Activated CD8-positive, alpha-beta memory T cell treated with anti-CD3 and anti-CD28 coated beads, Interleukin-2, amount 50 U/mL, for 48 hours (primary cell): ENCODE measurements at places on chromosomes 12 and 14.

- DNase-seq = no peak
These were observed 15.3 kb upstream of the PTGER2 start for GRCh38 chr14:52298795-52299194.

DNA sequence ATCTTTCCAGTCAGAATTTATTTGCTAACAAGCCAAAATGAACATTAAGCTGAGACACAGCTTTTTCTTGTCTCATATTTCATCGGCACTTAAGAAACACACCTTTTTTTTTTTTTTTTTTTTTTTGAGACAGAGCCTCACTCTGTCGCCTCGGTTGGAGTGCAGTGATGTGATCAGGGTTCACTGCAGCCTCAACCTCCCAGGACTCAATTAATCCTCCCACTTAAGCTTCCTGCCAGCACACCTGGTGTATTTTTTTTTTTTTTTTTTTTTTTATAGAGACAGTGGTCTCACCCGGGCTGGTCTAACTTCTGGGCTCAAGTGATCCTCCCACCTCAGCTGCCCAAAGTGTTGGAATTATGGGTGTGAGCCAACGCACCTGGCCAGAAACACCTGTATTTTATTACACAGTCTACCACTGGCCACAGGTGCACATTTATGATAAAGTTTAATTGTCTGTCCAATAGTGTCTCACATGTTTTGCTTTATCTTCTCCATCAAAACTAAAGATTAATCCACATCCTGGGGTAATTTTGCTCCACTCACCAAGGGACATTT is 62.7 kb downstream of the C2CD5 start:
- no peak for DNase-seq

DNA sequence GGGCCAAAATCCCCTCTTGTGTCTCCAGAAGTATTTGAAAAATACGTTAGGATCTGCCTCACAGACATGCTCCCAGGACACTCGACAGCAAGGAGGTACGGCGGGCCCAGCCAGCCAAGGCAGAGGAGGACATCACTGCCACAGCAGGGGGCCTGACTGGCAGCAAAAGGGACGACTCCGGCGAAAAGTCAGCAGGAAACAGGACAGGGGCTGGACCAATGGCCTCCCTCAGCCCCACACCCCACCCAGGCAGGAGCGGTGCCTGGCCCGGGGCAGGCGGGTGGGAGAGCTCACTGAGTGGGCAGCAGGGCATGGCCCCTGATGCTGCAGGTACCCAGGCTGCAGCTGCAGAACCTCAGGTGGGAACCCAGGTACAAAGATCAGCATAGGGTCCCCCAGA is 17.8 kb downstream of the BRF1 start:
- DNase-seq = no peak

DNA sequence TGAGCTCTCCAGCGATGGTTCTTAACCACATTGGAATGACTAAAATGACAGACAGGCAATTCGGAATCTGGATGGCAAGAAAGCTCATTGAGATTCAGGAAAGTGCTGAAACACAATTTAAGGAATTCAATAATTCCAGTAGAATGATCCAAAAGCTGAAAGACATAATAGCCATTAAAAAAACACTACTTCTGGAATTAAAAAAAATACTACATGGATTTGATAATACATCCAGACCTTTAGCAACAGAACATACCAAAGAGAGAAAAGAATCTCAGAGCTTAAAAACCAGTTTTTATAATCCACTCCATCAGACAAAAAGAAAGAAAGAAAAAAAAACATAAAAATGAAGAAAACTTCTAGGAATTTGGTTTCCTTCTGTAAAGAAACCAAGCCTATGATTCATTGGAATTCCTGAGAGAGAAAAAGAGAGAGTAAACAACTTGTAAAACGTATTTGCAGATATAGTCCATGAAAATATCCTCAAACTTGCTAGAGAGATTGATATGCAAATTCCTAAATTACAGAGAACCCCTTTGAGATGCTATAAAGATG is 52.8 kb downstream of the SLCO1B1 start:
- DNase-seq = no peak

DNA sequence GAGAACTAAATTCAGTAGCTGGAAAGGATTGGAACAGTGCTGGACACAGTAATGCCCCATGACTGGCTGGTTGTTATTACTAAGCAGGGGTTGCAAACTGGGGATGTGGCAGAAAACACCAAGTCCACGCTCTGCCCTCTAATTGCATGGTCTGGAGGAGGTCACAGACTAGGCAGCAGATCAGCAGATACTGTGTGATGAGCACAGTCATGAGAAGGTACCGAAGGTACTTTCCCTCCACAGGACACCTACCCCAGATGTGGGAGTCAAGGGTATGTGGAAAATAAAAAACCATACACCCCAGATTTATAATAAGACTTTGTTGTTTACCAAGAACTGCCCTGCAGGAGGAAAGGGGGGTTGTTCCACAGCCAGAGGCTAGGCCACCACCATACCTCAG is 175.3 kb downstream of the PELI2 start:
- DNase-seq = no peak

DNA sequence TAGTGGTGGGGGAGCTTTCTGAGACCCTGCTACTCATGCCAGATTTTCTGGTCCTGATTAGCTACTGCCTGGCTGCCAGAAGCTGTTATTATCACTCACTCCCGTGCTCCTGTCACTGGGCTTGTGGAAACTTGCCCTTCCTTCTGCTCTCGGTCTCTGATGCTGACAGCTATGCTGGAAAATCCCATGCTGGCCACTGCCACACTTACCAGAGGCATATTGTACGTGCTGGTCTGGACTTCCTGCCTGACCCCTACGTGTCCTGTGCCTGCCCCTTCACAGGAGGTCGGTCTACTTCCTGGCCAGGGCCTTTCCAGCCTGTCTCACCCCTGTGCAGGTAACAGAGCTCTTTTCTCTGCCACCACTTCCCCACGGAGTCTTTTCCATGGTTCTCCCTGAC is 149.4 kb upstream of the PLEKHG7 start:
- DNase-seq = no peak

DNA sequence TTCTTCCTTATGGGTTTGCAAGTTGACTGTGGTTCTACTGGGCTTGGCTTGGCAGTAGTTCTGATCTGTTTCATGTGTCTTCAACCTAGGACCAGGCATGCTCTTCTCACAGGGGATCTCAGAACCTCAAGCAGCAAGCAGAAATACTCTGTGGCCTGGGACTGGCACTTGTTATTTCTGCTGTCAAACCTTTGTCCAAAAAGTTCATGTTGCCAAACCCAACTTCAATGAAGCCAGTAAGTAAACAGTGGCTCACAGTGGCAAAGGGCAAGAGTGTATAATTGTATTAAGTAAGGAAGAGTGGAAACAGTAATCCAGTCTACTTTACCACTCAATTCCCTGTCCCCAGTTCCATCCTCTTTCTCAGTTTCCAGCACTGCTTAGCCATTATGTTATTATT is 15.7 kb upstream of the HMGA2 start:
- no peak for DNase-seq

DNA sequence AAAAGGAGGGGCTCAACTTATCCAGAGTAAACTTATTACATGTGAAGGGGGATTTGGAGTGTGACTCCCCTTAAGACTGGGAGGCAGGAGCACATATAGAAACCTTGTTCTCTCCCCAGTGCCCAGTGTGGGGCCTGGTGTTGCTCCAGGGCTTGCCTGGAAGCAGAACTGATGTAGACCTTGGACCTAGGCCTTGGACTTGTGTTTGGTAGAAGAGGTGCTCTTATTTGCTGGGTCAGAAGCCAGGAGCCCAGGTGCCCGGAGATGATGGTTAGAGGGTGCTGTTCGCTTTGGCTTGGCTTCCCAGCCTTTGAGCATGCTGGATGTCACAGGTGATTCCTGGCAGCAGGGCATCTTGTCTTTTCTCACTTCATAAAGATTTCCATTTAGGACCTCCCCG is 110.4 kb downstream of the SMOC1 start:
- no peak for DNase-seq
